GOT3 (cell line): ENCODE measurements at places on chromosomes 12 and 14.

DNA sequence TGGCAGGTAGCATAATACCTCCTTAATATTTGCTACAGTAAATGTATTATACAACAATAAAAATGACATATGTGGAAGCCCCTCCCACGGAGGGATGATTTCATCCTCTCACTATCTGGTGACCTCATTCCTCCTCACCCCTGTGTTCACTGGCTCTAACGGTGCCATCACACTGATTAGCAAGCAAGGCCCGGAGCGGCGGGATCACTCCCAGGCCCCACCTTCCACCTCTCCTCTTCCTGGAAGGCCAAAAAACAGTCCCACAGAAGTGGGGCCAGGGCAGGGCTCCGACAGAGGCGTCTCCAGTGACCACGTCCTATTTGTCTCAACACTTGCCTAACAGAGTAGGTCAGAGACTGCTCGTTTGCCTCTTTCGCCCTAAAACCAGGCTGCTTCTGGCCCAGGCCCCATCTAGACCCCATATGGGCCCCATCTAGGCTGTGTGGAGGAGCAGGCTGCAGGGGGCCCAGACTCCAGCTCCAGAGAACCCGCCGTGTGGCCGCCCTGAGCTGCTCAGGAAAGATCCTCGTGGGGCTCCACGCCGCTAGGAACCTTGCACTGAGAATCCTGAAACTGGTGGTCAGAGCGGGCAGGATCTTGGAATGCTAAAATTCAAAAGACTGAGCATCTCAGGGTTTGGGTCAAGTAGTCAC, 3.7 kb downstream of the SELPLG start:
- no peak for DNase-seq

DNA sequence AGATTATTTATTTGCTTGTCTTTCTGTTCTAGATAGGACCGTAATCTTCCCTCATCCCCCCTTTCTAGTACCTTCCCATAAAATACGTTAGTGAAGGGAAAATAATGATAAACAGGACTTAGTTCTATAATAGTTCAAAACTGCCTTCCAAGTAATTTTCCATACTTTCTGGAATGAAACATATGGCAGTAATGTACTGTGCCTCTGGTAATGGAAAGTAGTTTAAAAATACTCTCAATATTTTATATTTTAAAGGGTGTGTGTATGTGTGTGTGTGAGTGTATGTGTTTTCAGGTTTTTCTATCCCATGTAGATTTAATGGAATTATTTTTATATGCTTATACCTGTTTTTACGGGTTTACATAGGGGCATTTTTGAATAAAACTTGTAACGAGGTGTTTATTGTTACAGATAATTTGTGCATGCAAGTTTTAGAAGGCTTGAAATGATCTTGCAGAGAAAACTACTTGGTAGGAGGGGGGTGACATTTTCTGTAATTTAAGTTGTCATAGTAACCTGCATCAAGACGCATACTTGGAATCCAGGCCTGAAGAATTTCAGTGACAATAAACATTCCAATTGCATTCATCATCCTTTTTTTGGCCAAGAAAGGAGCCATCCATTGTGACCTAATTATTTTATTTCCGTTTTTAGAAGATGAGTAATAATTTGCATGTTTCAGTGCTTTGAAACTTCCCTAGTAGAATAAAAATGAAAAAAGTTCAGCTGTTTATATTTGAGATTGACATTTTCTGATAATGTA, 38.9 kb downstream of the RASSF8 start:
- DNase-seq, result no peak

GRCh38 chr12:131557078-131557709, 153.7 kb upstream of the SFSWAP start:
- no peak for DNase-seq

- no peak for DNase-seq
These were observed 17.8 kb upstream of the MLEC start for GRCh38 chr12:120668868-120669840.

- no peak for DNase-seq
These were observed 164.8 kb downstream of the ATP23 start for GRCh38 chr12:58106195-58106594.

GRCh38 chr12:69265205-69265604, 25.8 kb downstream of the CPSF6 start:
- DNase-seq, result no peak

GRCh38 chr14:104078031-104078455, 7.5 kb upstream of the ASPG start:
- peak; percentile 10 for DNase-seq

DNA sequence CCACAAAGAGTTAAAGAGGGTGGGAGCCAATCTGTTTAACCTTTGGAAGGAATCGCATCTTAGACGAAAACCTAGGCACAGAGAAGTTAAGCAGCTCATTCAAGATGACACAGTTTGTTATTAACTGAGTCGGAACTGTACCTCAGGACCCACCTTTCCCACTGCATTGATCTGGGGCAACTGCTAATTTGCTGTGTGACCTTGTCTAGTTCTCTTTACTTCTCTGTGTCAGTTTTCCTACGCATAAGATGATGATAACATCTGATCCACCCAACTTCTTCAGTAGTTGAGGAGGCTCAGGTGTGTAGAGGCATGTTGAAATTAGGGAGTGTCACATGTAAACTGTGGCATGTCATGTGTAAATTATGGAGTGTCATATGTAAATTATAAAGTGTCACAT, 186.2 kb downstream of the ZFP36L1 start:
- no peak for DNase-seq

GRCh38 chr12:108804271-108804953, 53.0 kb downstream of the SSH1 start:
- no peak for DNase-seq

GRCh38 chr12:56221232-56221756, 428 bp downstream of the RNF41 start:
- DNase-seq, result no peak

- DNase-seq, result no peak
These were observed 31.2 kb downstream of the GSC start for GRCh38 chr14:94738751-94739150.

GRCh38 chr12:57086493-57087009, 2.4 kb upstream of the NAB2 start:
- no peak for DNase-seq

DNA sequence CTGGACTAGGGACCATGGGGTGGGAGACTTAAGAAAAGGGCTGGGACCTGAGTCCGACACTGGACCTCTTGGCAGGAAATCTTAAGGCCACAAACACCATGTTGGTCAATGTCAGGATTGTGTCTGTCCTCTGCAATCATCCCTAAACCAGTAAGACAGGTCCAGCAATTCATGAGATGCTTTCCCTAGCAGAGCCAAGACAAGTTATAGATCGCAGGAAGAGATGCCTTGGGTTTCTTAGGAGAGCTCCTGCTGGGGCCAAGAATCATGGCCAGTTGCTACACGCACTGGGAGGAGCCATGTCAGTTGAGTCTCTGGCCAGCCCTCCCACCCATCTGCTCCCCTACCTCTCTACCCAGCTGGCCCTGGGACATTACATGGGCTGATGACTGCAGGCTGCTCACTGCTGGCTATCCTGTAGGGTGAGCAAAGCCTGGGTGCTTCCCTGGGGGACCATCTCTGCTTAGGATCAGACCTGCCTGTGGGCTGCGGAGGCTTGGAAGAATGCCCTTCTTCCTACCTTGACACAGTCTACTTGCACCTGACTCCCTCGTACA, 14.2 kb downstream of the PLEKHH1 start:
- DNase-seq, result no peak

GRCh38 chr12:49692851-49693250, 14.4 kb downstream of the FMNL3 start:
- no peak for DNase-seq

- DNase-seq, result no peak
These were observed 6.4 kb downstream of the MLXIP start for GRCh38 chr12:122084857-122085405.

- DNase-seq, result no peak
These were observed 13.0 kb downstream of the TCP11L2 start for GRCh38 chr12:106315523-106315922.
